Activated T-cell treated with anti-CD3 and anti-CD28 coated beads, Interleukin-2, amount 50 U/mL, for 72 hours (primary cell): ENCODE measurements at places on chromosomes 2 and 18.
A peak's percentile ranks its signal among the peaks of the same experiment; 100 is the strongest.

- DNase-seq: no peak
Measured at GRCh38 chr2:88828397-88829137, 137.1 kb downstream of the RPIA start.

DNA sequence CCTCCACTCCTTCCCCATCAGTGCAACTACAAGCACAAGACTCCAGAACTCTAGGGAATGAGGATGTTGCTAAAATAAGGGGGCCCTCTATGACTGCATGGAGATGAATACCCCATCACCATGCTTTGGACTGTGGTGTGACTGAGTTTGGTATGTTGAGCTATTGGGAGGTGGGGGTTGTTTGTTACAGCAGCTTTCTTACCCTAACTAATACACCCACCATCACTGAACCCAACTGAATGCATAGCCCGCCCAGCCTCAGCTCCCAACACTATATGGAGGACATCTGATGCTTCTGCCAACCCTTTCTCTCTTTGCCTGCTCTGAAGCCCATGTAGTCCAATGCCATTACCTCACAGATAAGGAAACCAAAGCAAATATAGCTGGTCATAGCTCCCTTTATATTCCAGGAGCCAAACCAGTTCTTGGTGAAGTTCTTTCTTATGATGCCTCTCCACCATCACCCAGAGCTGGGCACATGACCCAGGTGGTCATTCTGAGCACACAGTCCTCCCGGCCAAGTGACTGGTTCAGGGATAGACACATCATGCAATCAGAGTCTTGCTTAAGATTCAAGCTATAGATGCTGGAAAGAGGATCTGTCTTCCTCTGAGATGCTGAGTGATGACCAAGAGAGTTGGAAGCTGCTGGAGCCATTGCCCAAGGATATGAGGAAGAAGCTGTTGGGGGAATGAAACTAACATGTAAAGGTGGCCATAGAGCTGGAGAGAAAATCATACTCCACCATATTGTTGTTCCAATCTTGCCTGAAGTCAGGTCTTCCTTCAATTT, 155.6 kb upstream of the HAAO start:
- no peak for DNase-seq

GRCh38 chr2:207334624-207335371, 169.1 kb upstream of the KLF7 start:
- peak; percentile 59 for DNase-seq

GRCh38 chr2:217616936-217617335, 385.9 kb downstream of the TNS1 start:
- DNase-seq: no peak

DNA sequence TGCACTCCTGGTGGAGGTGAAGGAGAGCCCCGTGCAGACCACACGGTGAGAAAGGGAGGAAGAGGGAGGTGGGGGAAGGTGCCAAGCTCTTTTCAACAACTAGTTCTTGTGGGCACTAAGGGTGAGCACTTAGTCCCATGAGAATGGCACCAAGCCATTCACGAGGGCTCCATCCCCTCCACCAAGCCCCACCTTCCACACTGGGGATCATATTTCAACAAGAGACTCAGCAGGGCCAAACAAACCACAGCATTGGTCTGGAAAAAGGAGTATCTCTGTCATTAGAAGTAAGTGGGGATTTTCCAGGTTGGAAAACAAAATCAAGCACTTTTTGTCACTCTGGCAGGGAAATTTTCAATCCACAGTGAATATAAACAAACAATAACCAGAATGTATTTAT, 38.4 kb downstream of the ZAP70 start:
- no peak for DNase-seq

DNA sequence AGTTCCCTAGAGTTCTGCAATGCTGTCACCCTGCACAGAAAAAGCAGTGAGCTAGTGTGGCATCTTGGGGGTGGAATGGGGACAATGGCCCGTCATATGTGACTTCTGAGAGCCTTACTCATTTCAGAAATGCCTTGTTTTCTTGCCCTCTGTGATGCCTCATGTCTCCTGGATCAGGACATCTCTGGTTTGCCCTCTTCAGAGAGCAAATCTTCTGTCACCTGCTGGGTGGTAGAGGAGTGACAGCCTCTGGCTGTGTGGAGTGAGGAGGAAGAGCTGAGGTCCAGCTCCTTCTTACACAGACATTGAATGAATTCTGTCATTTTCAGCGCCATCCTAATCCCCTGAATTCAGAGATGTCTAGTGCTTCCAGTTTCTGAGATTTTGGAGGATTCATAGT, 55.6 kb upstream of the PHLPP1 start:
- no peak for DNase-seq

- DNase-seq: no peak
Measured at GRCh38 chr2:101388232-101388631, 929 bp upstream of the CREG2 start.

DNA sequence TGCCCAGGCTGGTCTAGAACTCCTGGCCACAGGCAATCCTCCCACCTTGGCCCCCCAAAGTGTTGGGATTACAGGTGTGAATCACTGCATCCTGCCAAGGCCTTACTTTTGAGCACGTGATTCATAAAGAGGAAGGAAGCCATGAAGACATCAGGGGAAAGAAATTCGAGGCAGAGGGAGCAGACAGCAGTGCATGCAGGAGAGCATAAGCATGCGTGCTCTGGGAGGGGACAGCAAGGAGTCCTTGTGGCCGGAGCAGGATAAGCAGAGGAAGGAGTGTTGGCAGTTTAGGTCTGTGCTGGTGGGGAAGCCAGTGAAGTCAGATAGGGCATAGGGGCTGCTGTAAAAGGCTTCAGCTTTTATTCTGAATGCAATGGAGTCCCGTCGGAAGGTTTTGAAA, 400.5 kb upstream of the RAB12 start:
- no peak for DNase-seq

DNA sequence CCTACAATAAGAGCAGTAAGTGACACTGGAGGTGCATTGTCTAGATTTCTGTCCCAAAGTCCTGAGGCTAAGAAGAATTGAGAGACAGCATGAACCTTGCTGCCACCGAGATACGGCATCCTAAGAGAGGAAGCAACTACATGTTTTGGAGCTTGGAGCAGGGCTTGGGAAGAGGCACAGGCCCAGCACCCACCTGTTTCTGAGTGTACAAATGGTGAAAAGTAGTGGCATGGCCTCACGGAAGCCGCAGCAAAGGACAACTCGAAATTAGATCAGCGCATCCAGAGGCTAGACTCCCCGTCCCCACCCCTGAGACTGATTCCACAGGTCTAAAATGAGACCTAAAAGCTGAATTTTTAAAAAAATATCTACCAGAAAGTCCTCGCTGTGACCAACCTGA, 127.5 kb downstream of the PTGR3 start:
- no peak for DNase-seq

DNA sequence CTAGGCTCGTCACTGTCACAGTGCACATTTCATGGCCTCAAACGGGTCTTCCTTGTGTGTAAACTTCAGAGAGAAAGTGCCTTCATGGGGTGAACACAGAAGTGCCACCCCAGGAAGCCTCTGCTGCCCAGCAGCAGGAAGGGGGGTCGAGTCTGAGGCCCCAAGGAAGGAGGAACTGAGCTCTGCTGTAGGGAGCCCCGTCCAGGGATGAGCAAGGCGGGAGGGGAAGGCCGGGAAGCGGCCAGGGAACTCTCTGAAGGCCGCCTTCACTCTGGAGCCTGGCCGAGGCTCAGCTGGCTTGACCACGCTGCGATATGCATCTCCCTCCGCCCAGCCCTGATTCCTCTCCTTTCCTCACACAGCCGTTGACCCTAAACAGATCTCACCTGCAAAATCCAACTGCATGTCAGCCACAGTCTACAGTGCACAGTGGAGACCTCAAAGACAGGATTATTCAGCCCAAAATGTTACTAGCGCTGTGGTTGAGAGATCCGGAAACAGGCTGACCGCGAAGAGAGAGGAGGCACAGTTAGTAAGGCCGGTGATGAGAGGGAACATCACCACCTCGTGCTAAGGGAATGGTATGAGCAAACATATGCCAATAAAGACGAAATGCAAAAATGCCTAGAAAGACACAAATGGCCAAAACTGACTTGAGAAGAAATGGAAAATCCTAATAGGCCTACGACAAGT, 34.2 kb upstream of the CTDP1 start:
- no peak for DNase-seq

GRCh38 chr2:48471048-48471474, 58.9 kb upstream of the STON1 start:
- DNase-seq: no peak

DNA sequence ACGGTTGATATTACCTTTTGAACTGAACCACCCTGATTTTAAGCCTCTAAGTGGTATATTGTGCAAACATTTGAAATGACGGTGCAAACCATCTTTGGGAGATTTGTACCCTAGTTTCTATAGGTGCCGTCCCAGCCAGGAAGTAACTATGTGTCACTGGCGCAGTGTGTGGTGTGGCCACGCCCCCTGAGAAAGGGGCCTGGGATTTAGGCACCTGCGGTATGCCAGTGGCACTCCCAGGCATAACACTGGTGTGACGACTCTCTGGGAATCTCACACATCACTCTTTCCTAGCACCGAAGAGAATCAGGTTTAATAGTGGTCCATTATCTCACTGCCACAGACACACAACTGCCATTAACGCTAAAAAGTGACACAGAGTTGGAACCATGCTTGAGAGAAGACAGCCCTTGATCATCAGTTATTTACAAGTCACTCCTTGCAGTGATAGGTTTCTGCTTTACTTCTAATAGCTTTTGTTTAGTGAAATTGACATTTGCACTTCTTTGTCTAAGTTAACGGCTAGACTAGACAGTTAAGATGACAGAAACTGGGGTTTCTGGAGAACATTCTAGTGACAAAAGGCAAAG, 11.1 kb downstream of the AQP4 start:
- no peak for DNase-seq

DNA sequence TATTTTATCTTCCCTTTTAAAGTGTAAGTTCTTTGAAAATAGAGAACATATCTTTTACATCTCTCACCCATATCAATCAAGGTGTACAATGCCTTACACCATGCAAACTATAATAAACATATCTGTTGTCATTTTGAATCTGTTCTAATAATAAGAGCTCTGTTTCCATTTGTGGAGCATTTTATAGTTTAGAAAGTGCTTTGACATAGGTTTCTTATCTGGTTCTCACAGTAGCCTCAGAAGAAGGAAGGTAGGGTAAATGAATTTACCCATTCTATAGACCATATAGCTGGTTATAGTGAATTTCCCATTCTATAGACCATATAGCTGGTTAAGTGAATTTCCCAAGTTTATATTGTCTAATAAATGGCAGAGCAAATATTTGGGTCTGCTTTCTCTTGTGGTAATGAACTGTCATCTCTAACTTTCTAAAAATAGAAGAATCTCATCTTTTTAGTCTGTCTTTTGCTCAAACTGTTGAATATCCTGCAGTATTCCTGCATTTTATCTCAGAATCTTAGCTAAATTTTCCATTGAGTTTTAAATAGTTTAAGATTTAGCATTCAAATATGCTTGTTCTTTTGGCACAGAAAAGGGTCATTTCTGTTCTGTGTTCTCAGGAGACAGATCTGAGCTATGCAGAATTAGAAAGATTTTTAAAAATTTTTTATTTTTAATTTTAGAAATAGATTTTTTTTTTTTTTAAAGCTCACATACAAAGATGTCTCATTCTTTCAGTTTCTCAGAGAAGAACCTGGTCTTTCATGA, 80.7 kb upstream of the STON1 start:
- no peak for DNase-seq

GRCh38 chr2:64328415-64328722, 125.6 kb upstream of the LGALSL start:
- no peak for DNase-seq

DNA sequence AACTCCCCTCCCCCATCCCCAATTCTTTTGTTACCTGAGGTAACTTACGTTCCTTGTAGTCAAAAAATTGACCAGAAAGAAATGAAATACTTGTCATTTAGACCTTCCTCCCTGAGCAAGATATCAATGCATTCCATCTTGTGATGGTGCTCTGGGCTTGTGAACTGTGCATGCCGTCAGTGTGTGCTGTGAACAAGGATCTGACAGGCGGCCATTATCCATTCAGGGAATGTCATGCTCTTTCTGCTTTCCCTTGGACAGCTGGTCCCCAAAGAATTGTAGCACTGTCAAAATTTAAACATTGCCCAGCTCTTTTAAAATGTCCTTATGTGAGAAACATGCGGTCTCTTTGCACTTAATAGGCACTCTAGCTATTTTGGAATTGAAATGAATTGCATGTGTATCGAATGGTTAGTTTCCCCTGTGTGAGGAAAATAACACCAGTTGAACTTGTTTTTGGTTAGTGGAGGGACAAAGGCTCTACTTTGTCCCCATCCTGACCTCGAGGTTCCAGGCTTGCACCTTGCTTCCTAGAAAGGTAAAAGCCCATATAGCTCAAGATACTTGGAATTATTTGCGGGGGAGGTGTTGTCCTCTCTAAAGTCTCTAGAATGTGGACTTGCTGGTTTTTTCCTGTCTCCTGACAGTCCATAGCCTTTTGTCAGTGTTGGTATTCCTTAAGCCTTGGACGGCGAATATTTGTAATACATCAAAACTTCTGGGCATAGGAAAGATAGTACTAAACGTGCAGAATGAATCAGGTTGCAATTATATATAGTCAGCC, 350.9 kb downstream of the NUP35 start:
- no peak for DNase-seq

GRCh38 chr2:203824603-203825002, 43.0 kb upstream of the CTLA4 start:
- no peak for DNase-seq

DNA sequence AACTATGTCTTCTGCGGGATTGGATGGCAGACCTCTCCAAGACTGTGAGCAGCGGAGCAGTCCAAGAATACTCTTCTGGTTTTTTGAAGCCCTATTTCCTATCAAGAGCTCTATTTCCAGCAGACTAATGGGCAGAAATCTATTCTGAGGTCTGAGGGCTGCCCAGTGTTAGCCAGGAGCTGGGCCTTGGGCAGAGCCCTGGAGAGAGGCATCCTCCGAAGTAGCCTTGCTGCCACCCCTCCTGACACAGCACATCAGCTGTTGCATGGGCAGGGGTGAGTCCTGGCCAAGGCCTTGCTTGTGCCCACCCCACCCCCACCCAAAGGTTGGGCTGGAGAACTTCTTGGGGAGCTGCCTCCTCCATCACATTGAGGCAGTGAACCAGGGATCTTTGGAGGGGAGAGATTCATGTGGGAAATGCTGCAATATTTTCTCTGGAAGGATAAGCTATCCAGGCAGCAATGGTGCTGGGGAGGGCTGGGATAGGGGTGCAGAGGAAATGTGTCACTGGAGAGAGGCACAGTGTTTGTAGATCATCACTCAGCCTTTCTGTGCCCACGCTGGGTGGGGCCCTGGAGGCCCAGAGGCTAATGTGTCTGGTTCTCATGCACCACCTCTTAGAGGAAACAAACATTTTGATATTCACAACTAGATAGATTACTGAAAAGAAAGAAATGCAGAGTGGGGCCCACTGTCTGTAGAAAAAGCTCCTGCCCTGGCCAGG, 104.7 kb downstream of the VSNL1 start:
- no peak for DNase-seq

DNA sequence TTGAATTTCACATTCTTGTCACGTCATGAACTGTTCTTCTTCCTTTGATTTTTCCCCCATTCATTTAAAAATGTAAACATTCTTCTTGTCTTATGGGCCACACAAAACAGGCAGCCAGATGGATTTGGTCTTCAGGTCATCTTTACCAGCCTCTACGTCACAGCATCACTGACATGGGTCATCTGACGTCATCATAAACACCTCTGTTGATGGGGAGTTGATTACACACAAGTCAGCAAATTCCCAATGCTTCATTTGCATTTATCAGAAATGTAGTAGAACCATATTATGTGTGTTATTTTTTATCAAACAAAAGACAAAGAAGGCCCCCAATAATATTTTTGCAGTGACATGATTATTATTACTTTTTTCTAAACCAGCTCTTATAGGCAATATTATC, 777.9 kb downstream of the DCC start:
- DNase-seq: no peak
